Ovary (tissue), 10 donors: ENCODE measurements at places on chromosomes 1 and 21. TPM values are rescaled to one million over a fixed set of nuclear protein-coding genes. Genes with fewer than 3 reads are reported as not detected.

Gene NPR1
- total RNA-seq = 96.5 TPM

Gene GJA9
- not detected for total RNA-seq

DNA sequence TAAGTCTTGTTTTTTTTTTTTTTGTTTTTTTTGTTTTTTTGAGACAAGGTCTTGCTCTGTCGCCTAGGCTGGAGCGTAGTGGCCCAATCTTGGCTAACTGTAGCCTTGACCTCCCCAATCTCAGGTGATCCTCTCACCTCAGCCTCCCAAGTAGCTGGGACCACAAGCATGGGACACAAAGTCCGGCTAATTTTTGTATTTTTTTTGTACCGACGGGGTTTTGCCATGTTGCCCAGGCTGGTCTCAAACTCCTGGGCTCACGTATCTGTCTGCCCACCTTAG lies 6.1 kb downstream of the LCK start:
- no peak for DNase-seq
- H3K4me3 ChIP-seq = no peak overlapping the region

Gene SNAP47
- total RNA-seq = 83.9 TPM

DNA sequence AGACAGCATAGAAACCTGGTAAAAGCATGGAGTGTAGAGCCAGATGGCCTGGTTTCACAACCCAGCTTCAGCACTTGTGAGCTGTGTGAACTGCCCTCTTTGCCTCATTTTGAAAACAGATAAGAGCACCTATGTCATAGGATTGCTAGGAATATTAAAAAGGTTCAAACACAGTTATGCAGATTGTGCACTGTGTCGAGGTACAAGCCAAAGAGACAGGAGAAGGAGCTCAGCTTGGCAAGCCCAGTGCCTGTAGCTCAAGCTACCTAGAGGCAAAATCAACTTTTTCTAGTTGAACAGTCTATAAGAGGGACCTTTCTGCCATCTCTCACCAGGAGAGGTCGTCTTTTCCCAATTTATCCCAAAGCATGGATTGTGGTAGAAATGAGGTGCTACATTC lies 5.0 kb downstream of the CHODL start:
- H3K36me3 ChIP-seq = no peaks in the 10 kb centered on the region
- H3K4me3 ChIP-seq = no peak overlapping the region
- H3K27me3 ChIP-seq = no peaks in the 10 kb centered on the region
- peaks cover 3% of the 10 kb centered on the region for H3K4me1 ChIP-seq
- no peak overlapping the region for H3K27ac ChIP-seq
- no peak for DNase-seq

- H3K36me3 ChIP-seq = no peaks in the 10 kb centered on the region
- H3K4me1 ChIP-seq = no peaks in the 10 kb centered on the region
- no peak for DNase-seq
Measured at GRCh38 chr21:26501495-26502021, 71.5 kb downstream of the CYYR1 start.

DNA sequence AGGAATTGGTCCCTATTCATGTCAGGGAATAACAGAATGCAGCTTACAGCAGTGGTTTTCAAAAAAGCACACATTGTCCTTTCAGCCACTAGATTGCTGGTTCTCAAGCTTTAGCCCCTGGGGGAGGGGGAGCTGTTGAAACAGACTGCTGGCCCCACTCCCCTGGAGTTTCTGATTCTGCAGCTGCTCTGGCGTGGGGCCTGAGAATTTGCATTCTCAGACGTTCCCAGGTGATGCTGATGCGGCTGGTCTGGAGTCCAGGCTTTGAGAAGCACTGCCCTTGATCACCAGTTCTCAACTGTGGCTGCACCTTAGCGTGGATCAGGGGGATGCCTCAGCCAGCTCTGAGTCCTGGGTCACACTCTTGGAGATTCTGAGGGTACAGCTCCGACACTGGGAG lies 62.7 kb upstream of the LAPTM5 start:
- H3K27me3 ChIP-seq = no peaks in the 10 kb centered on the region
- H3K36me3 ChIP-seq = no peaks in the 10 kb centered on the region
- no peak overlapping the region for H3K4me3 ChIP-seq
- H3K27ac ChIP-seq = no peak overlapping the region

Gene LCE1E
- total RNA-seq = not detected

DNA sequence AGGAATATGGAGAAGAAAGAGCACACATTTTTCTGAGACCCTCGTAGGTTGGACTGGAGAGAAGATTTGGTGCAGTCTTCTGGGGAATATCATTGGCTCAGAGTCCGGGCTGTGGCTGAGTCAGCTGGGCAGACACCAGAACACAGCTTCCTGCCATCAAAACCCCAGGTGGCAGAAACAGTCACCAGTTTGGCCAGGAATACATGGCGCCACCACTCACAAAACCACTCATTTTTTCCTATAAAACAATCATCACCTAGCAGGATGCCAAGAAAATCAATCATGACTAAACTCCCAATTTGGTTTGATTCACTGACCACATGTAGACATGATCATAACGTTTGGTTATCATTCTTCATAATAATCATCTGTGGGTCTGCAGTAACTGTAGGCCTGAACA lies 178.1 kb upstream of the PBX1 start:
- no peaks in the 10 kb centered on the region for H3K36me3 ChIP-seq
- no peak for DNase-seq
- H3K4me1 ChIP-seq = no peaks in the 10 kb centered on the region
- H3K4me3 ChIP-seq = no peak overlapping the region
- no peak overlapping the region for H3K27ac ChIP-seq

DNA sequence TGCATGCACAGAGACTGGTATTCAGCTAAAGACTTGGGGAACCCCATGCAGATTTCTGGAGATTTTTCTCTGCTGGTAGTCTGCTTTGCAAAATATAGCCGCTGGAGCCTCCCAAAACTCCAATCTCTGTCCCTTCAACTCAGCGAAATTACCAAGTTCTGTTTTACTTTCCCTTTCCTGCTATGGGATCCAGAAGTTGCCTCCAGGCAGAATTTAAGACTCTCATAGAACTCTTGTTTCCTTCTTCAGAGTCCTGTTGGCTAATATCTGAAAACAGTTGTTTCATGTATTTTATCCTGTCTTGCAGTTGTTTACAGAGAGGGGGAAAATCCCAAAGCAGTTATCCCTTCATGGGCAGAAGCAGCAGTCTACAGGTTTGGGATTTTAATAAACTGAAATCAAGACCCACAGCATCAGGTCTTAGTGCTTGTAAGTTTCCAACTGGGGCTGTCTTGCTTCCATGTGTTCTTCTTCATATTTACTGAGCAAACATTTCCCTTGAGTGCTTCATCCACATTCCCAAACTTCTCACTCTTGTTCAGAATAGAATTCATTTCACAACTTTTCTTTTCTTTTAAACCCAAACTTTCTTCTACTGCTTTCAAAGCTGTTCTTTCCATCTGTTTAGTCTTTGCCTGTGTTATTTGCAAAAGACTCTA lies 221.3 kb upstream of the DMRTA2 start:
- peaks cover 3% of the 10 kb centered on the region for H3K4me1 ChIP-seq
- H3K36me3 ChIP-seq = no peaks in the 10 kb centered on the region
- peak overlapping the region; percentile 23 for H3K27ac ChIP-seq
- no peaks in the 10 kb centered on the region for H3K27me3 ChIP-seq
- H3K4me3 ChIP-seq = no peak overlapping the region

- H3K27ac ChIP-seq = no peak overlapping the region
- no peaks in the 10 kb centered on the region for H3K36me3 ChIP-seq
Measured at GRCh38 chr1:218748071-218748470, 402.9 kb downstream of the TGFB2 start.

Gene CD1B
- not detected for total RNA-seq

- DNase-seq = no peak
- H3K27me3 ChIP-seq = no peaks in the 10 kb centered on the region
- no peaks in the 10 kb centered on the region for H3K4me1 ChIP-seq
- H3K36me3 ChIP-seq = no peaks in the 10 kb centered on the region
Measured at GRCh38 chr1:41420860-41421259, 59.6 kb downstream of the FOXO6 start.

Gene SLC39A1
- total RNA-seq = 81.3 TPM

DNA sequence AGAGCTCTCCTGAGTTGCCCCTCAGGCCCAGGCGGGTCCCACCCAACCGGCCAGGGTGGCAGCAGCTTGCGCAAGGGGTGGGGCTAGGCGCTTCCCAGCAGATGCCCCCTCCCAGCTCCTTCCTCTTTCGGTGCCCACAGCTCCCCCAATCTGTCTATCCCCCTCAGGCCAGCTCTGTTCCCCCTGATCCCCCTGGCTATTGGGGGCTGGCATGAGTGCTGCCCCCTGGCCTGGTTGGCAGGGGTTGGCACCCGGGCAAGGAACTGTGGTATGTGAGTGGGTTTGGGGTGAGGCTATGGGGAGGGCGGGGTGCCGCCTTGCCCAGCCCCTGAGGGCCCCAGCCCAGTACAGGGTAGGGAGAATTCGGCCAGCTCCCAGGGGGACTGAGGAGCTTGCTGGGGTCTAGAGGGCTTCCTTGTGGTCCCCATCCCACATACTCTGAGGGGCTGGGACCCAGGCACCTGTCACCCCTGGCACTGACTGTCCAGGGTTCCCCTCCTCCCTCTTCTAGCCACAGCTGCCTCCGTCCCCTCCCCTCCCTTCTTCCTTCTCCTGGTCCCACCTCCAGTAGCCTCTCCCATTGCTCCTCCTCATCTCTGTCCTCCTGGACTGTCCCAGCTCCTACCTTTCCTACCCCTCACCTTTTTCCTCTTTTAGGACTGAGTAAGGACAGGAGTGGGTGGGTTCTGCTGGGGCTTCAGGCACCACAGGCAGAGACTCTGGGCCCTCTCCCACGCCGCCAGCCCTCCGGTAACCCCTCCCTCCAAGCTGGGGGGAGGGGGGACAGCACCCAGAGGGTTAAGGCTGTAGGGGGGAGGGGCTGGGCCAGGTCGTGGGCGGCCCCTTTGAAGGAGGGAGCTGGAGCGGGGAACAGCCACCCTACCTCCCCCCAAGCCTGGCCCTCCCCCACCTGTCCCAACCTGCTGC lies 5.7 kb downstream of the ZBTB7B start:
- peaks cover 21% of the 10 kb centered on the region for H3K4me1 ChIP-seq
- H3K36me3 ChIP-seq = no peaks in the 10 kb centered on the region
- H3K4me3 ChIP-seq = no peak overlapping the region
- DNase-seq = no peak
- no peak overlapping the region for H3K27ac ChIP-seq

Gene C1orf116
- total RNA-seq = 1.6 TPM

DNA sequence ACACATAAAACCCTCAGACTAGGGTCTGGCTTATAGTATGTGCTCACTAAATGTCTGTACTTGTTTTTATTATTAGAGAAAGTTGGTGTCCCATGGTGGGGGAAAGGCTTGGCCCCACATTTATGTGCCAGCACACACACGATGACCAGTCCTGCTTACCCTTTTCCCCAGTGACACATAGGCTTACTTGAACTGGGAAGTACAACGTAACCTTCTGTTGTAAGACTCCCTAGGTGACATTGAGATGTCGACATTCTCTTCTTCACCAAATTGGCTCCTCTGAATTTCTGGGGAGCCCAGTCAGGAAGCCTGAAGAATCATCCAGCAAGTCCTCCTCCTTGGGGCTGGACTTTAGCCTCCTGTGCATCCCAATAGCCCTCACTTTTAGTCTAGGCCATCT lies 1.7 kb upstream of the MECR start:
- no peaks in the 10 kb centered on the region for H3K27me3 ChIP-seq
- H3K4me1 ChIP-seq = peaks cover 8% of the 10 kb centered on the region

DNA sequence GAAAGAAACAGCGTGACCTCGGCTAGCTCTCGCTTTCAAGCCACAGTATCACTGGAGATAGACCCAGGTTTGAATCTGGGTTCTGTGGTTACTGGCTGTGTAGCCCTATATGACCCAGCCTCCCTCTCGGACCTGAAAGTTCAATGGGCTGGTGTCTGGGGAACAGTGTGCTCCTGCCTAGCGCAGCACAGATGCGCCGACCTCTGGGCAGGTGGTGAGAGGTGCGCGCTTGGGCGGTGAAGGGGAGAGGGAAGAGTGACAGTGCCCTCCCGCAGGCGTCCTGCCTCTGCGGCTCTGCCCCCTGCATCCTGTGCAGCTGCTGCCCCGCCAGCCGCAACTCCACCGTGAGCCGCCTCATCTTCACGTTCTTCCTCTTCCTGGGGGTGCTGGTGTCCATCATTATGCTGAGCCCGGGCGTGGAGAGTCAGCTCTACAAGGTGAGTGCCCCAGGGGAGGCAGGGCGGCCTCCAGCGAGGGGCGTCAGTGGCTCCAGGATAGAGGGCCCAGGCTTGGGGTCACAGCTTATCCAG lies 10.5 kb downstream of the SERINC2 start:
- no peaks in the 10 kb centered on the region for H3K27me3 ChIP-seq
- DNase-seq = no peak
- H3K4me3 ChIP-seq = no peak overlapping the region
- no peaks in the 10 kb centered on the region for H3K36me3 ChIP-seq
- H3K27ac ChIP-seq = no peak overlapping the region
